Stimulated activated CD4-positive, alpha-beta T cell treated with anti-CD3 and anti-CD28 coated beads, Interleukin-4, amount 100 ng/mL, for 48 hours (primary cell): ENCODE measurements at places on chromosomes 4 and X.

GRCh38 chr4:113921089-113921794 lies 58.2 kb downstream of the ARSJ start:
- DNase-seq = no peak

DNA sequence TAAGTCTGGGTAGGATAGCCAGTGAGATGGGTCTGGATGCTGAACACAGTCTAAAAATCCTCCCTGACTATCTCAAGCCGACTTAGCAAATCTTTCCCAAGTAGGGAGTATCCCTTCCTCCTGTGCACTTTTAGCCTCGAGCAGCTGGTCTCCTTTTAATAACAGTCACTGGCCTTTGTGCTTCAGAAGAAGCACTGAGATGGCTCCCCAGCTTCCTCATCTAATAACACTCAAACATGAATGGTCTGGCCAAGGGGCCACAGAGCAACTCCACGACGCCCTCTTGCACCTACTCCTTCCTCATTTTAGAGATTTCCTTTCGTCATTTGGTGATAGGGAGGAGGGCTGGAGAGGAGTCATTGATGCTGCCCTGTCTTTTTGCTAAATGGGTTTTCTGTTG lies 78.8 kb upstream of the TMEM150C start:
- no peak for DNase-seq

- DNase-seq = no peak
Observed at GRCh38 chrX:43375136-43375535, 281.0 kb upstream of the MAOA start.

- DNase-seq = peak; percentile 21
Observed at GRCh38 chrX:151359931-151360871, 36.8 kb upstream of the VMA21 start.

DNA sequence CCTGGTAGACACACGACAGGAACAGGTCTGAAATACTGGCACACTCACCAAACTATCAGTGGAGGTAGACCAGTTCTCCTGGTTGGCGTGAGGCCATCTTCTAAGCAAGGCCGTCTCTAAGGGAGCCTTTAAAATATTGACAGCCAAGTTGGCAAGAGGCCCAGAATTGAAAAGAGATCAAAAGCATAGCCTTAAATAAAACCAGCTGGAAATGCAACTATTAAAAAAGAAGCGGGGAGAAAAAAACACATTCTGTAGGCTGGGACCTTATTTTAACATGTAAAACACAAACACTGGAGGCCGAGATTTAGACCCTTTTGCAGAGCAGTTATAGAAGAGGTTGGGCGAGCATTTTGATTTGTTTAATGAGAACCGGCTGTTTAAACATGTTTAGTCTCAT lies 233.0 kb upstream of the CLNK start:
- no peak for DNase-seq

- no peak for DNase-seq
Observed at GRCh38 chrX:136975684-136976470, 57.9 kb downstream of the GPR101 start.

GRCh38 chrX:153782313-153782712 lies 1.5 kb downstream of the SRPK3 start:
- DNase-seq = no peak

- DNase-seq = no peak
Observed at GRCh38 chr4:38740303-38740702, 42.5 kb downstream of the TLR10 start.

DNA sequence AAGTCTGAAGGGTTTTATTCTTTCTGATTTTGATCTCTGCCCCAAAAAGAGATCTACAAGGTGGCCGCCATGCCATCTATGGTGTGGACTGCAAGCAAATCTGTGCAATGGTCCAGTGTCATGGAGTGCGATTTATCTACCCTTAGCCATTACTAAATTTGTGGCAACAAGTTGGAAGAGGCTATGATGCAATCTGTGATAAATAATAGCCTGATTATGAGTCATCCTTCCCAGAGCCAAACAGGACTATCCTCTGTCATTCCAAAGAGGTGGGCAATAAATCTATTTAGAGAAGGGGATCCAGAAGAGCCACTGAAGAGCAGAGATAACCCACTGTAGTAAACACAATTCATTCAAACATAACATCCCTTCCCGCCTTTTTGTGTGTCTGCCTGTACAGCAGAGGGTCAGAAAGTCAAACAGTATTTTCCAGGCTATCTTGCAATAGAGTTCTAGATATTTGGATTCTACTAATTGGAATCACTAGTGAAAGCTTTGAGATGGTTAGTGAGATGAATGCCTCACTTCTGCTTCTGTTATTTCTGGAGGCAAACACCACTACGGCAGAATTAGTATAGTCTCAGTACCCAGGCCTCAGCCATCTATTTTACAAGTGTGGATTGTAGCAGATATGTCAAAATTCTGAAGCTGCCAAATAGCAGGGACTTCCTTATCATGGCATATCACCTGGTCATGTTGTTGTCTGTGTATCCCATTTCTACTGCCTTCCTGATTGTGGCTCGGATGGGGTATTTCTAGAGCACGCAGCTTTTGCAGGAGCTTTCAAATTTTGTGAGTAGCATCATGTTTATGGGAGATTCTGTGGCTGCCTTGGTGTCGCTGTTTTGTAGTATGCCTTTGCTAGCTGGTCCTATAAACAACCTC lies 192.0 kb downstream of the SMIM20 start:
- DNase-seq = no peak

- no peak for DNase-seq
Observed at GRCh38 chr4:140654495-140654814, 85.7 kb upstream of the UCP1 start.

DNA sequence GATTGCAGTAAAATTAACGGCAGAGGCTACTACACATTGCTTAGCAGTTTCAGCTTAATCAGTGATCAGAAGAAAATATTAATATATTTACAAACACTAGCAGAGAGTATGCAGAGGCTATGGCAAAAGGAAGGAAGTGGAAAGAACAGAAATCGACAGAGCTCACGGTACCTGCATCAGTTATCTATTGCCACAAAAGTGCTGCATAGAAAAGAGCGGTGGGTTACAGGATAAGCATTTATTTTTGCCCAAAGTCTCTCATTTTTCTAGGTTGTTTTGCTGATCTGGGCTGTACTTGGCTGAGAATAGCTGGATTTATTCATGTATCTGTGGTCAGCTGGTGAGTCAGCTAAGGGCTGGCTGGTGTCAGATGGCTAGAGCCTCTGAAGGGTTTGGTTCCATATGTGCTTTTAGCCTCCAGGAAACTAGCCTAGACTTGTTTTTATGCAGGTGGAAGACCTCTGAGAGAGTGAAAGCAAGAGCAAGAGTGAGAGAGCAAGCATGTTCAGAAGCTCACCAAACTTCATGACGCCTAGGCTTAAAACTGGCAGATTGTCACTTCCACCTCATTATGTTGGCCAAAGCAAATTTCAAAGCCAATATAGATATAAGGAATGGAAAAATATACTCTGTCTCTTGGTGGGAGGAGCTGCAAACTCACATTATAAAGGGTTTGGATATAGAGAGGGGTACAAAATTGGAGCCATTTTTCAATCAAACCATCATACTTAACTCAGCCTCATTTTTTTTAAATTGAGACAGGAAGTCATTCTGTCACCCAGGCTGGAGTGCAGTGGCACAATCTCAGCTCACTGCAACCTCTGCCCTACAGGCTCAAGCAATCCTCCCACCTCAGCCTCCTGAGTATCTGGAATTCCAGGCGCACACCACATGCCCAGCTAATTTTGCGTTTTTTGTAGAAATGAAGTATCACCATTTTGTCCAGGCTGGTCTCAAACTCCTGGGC lies 153.2 kb upstream of the RPL34 start:
- no peak for DNase-seq
